A549 (cell line): ENCODE measurements at places on chromosomes 13 and 19. TPM values are rescaled to one million over a fixed set of nuclear protein-coding genes. Genes with fewer than 3 reads are reported as not detected.
A peak's percentile ranks its signal among the peaks of the same experiment; 100 is the strongest.

- no peak for DNase-seq
Observed at GRCh38 chr19:35410487-35410886, 37.6 kb upstream of the FFAR2 start.

GRCh38 chr13:20721454-20722357, 18.2 kb downstream of the IL17D start:
- no peak for DNase-seq

DNA sequence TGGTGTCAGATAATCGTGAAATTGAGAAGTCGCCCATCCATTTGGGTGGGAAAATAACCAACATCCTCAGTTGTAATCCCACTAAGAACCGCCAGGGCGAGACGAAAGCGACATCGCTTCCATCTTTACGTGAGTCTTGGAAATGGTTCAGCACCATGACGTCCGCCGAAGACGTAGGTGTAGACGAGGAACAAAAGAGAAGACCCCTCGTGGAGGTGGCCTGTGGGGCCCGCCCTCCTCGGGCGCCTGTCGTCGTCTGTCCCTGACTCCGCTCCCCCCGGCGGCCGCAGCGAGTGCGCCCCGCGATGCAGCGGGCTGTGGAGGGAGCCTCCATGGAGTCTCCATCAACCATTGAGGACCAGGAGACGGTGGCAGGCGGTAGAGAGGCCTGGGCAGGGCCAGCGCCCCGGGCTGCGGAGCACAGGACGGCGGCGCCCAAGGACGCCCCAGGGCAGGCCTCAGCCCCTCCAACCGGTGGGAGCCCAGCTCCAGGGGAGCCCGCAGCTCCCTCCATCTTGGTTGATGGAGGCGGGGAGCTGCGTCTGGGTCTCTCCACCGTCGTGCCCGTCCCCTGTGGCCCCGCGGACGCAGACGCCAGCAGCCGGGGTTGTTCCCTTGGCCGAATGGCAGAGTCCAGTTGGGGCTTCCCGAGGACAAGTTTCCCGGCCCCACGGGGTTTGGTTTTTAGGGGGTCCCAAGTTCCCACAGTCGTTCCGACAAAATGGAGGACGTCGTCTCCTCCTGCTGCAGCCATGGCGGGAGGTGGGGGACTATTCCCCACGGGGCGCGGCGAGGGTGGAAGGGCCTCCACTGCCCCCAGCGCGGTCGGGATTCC, 990 bp upstream of the ZMYM2 start:
- DNase-seq, result peak; percentile 91

DNA sequence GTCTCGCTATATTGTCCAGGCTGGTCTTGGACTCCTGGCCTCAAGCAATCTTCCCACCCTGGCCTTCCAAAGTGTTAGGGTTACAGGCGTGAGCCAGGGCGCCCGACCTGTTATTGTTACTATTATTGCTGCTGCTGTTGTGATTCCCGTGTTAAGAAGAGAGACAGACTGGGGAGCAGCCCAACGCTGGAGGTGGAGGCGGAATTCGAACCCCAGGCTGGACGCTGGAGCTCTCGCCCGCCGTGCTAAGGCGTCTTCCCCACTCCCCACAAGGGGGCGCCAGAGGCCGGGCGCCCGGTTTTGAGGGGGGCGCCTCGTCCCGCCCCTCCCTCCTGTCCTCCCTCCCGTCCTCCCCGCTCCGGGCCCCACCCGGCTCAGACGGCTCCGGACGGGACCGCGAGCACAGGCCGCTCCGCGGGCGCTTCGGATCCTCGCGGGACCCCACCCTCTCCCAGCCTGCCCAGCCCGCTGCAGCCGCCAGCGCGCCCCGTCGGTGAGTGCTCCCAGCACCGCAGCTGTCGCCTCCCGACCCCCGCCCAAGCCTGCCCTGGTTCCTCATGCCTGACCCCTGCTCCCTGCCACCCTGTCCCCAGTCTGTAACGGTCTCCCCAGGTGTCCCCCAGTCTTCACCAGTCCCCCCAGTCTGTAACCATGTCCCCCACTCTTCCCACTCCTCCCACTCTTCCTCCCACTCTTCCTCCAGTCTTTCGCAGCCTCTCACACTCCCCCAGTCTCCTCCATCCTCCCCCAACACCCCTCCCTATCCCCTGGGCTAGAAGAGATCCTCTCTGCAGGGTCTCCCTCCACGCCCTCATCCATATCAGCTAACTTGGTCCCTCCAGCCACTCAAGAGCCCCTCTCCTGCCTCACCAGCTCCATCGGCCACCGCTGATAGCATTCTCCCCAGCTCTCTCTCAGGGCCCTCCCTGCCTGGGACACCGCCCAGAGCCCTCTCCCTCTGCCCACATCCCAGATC, at the start of gene EHD2:
Gene EHD2 (plus strand): TSS at position 377 of the 976 bp plus-strand sequence. CDS start 3,191 bp downstream, outside the sequence.
- peak; percentile 69 for DNase-seq

The PDCD5 gene
- polyA plus RNA-seq, result 511 to 662 TPM (median 549 TPM) in 3 replicates
